ENCODE measurements at places on chromosomes 5 and 9.

DNA sequence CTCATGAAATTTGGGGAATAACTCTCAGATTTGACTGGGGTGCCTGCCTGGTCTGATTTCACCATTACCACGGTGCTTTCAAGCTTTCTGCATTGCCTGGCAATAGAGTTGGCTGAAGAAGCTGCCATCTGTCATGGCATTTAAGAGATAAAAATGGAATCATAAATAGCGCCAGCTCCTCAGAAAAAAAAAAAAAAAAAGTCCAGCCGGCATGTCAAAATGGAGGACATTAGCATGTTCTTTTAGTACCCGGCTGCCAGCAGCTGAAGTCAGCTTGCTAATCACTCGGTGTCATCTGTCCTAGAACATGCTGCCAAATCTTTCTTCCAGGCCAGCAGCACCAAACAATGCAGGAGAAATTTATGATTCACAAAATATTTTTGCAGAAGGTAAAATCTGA, 57.7 kb upstream of the CER1 start:
- DNase-seq = no peak

DNA sequence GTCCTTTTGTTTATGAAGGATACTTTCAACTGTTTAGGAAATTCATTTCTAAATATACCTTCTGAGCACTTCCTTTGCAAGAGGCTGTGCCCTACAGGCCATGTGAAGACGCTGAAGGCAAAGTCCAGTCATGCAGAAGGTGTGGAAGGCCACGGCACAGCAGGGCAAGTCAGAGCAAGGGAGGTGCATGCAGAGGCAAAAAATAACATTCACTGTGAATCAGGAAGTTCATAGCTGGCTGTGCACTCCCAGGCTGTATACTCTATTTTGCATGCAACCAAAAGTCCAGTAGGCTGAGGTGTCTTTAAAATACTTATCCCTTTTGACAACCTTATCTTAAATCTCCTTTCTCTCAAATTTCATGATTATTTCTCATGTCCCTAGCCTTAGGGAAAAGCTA, 50.3 kb downstream of the GNAQ start:
- DNase-seq = no peak

DNA sequence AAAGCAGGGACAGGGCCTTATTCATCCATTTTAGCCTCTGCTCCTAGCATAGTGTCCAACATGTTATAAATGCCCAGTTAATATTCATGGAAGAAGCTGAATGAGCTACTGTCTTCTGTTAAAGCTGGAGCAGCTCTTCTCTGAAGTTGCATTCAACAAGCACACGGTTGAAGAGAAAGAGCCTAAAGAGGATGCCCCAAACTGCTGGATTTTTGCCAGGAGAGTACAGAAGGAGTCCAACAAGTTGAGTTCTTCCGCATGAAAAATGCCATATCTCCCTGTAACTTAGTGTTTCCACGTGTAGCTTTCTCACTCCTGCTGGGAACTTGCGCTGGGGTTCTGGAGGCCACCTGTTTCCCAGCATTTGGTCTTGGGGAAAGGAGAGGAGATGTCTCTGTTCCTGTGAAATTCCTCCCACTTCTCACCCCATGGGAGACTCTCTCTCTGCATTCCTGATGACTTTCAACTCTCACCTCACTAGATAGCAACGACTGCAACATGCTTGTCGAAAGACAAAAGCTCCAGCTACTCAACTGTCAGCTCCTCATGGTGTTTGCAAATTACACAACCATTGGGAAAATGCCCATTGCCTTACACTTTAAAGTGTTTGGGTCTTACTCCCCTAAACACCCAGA, 122.8 kb downstream of the KIF4B start:
- no peak for DNase-seq

- DNase-seq = no peak
Observed at GRCh38 chr5:55303238-55303690, 4.2 kb downstream of the DHX29 start.

GRCh38 chr5:118293378-118293777, 695.0 kb downstream of the DTWD2 start:
- DNase-seq = no peak

DNA sequence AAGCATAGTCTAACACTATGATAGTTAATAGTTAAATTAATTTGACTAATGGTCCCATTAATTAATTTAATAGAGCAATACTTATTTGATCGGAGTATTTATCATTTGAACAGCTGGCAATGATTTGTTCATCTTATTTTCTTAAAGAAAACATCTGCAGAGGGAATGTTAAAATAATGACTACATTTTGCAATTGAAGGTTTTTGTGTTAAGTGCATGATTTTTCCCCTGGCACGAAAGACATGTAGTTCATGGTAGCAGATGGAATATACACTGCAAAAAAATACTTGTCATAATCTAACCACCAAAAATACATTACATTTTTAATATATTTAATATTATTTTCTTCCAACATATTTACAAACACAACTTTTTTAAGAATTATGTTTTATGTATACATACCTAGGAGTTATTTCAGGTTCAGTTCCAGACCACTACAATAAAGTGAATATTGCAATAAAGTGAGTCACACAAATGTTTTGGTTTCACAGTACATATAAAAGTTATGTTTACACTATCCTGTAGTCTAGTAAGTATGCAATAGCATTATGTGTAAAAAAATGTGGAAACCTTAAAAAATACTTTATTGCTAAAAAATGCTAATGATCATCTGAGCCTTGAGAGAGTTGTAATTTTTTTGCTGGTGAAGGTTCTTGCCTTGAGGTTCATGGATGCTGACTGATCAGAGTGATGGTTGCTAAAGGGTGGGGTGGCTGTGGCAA, 292.6 kb upstream of the DAB2 start:
- no peak for DNase-seq

- DNase-seq = no peak
Observed at GRCh38 chr9:133564451-133565116, 30.1 kb downstream of the ADAMTSL2 start.

DNA sequence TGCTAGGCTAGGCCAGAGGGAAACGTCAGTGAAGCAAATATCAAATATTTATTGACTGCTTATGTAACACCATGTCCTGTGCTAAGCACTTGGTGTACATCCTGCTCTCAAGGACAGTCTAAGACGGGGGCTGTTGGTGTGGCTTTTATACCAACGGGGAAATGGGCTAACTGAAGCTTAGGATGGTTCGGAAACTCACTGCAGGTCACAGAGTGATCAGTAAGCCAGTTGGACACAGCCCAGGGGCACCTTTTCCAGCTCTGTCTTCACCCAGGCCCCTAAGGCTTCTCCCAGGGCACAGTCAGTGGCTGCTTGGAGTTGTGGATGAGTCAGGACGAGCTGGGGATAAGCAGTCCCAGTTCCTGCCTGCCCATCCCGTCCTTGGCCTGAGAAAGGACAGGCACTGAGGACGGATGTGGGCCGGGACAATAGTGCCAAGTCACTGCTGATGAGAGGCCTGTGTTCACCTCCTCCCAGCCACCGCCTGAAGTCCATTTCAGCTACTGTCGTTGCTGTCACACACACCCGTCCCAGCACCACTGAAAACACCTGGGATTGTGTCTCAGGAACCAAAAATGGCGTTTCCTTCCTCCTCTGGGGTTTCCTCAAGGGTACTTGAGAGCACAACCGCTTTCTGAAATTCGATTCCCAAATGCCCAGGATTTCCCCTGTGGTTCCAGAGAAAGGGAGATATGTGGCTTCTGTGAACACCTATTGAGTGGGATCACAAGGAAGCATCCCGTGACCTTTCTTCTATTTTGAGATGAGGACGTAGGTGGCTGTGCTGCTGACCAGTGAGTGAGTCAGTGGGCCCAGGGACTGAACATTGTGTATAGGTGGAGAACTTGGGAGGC, 17.5 kb upstream of the SPRY4 start:
- DNase-seq = no peak

DNA sequence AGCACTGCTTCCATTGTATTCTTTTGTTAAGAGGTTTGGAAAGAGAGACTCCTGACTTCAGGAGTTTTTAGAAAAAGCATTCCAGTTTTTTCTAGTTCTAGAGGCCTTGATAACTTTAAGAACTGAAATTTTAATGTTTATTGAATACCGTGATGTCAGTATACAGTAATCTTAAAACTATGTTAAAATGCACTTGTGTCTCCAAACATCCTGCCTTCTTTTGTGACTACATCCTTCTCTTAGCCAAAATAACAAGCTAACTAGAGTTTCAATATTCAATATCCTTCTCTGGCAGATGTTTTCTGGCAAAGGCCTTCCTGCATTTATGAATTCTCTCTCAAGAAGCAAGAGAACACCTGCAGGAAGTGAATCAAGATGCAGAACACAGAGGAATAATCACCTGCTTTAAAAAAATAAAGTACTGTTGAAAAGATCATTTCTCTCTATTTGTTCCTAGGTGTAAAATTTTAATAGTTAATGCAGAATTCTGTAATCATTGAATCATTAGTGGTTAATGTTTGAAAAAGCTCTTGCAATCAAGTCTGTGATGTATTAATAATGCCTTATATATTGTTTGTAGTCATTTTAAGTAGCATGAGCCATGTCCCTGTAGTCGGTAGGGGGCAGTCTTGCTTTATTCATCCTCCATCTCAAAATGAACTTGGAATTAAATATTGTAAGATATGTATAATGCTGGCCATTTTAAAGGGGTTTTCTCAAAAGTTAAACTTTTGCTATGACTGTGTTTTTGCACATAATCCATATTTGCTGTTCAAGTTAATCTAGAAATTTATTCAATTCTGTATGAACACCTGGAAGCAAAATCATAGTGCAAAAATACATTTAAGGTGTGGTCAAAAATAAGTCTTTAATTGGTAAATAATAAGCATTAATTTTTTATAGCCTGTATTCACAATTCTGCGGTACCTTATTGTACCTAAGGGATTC, 43.1 kb downstream of the NDFIP1 start:
- DNase-seq = no peak

DNA sequence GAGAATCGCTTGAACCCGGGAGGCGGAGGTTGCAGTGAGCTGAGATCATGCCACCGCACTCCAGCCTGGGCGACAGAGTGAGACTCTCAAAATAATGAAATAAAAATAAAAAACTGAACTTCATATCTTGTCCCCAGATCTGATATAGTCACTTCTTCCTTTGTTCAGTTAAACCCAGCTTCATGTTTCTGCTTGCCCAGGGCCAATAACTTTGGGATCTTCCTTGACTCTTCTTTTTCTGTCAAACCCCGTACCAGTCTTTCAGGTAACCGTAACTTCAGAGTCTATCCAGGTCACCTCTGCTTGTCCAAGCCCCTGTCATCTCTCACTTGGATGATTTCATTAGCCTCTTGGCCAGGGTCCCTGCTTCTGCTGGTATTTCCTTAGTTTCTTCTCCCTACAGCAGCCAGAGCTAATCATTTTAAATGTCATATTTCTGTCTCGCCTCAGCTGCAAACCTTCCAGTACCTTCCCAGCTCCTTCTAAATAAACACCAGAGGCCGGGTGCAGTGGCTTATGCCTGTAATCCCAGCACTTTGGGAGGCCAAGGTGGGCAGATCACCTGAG, 19.7 kb upstream of the ABL1 start:
- no peak for DNase-seq

DNA sequence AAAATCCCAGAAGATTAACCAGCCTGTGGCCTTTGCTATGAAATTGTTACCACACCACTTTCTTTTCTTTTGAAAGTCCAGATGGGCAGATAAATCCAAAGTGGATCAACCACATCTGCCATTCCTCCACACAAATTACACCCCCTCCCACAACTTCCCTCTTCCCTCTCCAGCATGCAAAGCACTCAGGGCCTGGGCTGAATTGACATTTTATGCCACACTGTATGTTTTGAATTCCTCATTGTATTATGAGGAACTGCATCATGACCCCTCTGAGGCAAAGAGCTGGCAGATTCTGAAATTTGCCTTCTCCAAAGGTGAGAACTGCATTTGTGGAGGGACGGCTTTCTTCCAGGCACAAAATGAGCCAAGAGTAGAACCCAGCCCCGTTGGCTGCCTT, 589.2 kb upstream of the KLF4 start:
- no peak for DNase-seq

DNA sequence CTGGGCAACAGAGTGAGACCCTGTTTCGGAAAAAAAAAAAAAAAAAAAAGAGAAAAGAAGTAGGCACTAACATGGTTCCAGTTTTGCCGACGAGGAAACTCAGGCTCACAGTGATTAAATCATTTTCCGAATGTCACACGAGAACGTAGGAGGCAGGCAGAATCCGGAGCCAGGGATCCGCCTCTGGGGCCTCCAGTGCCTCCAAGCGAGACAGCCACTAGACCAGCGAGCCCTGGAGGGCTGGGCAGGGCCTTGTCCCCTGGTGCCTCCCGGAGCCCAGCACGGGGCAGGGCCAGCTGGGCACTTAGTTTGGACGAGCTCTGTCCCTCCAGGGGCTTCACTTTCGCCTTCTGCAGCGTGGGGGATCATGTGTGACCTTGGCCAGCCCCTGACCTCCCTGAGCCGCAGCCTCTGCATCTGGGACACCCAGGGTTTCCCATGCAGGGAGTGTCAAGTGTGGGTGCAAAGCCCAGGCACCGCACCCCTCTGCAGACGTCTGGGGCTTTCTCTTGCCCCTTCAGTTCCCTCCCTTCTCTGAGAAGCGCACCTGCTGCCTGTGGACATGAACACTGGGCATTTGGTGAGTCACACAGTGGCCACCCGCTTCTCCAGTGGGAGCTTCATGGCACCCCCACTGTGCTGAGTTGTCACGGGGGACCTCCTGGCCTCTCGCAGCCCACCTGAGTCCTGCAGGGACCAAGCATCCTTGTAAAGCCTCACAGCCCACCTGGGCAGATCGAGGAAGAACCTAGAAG, 80.3 kb downstream of the RXRA start:
- no peak for DNase-seq

- no peak for DNase-seq
Observed at GRCh38 chr5:146447734-146448380, 724 bp downstream of the TCERG1 start.

DNA sequence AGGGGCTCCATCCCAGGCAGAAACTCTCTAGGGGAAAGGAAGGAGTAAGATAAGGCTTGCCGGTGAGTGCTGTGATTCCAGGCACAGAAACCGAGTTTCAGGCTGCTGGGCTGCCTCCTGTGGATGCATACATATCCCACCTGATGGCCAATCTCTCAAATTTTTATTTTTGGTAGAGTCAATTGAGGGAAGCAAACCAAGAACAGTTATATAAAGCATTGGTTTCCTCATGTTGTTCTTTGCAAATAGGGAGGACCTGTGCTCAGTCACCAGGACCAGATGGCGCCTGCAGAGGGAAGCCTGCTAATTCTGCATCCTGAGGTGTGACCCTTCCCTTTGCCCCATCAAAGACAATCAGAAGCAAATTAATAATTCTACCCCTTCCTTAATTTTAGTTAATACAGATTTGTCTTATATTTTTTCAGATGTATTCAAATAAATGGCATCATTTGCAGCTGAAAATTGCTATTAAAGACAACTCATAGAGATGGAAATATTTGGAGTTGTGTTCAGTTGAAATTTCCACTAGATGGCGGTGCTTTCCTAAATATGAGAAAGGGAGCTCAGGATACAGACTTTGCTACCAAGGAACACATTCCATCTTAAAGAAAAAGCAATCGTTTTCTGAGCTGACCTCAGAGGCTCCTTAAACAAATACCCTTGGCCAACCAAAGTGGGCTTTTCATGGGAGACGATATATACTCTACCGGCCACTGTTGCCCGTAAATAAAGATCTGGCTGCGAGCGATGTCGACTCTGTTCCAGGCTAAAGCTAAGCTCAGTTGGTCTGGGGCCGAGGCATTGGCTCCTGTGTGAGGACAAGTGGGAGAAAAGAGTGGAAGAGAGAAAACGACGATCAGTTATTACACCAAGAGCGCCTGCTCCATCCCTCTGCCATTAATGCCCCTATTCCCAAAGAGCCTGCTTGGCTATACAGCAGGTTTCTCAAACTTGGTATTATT, 225.7 kb upstream of the KLF9 start:
- no peak for DNase-seq
